NCI-H2081 (cell line): ENCODE measurements at places on chromosomes 5 and 9.

GRCh38 chr5:168347368-168348083 is 56.1 kb downstream of the WWC1 start:
- DNase-seq: no peak

GRCh38 chr9:5015934-5016333 is 30.9 kb downstream of the JAK2 start:
- no peak for DNase-seq

DNA sequence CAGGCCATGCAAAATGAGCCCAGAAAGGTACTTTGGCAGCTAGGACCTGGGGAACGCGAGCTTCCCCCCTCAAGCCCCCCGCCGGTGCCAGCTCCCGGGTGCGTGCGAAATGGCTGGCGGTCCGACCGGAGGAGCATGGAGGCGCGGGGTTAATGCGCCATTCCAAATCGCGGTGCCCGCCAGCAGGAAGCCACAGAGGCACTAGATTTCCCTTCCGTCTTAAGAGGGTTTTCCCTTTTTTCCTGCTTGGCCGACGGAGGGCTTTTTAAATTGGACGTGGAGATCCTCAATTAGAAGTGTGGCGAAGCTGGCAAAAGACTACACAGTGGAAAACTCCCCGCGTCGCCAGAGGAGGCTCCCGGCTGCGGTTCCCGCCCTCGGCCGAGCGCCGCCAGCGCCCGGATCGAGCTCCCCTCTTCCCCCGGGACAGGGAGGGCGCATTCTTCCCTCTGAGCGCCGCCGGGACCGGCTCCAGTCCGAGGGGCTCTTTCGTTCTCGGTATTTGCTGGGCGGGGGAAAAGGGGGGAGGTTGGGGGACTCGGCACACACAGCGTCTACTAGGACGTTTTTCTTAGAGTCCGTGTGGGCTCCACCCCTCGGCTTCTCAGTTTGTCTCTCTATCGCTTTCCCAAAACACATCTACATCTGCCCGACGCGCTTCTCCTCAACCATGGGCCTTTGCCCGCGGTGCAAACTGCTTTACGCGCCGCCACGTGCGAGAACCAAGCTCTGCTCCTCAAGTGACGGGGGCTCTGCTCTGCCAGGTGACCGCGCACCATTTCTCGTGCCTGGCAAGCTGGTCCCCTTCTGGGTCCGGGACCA is 3.0 kb downstream of the GDNF start:
- DNase-seq: no peak

- DNase-seq: no peak
Measured at GRCh38 chr5:154986151-154986550, 27.4 kb upstream of the KIF4B start.

DNA sequence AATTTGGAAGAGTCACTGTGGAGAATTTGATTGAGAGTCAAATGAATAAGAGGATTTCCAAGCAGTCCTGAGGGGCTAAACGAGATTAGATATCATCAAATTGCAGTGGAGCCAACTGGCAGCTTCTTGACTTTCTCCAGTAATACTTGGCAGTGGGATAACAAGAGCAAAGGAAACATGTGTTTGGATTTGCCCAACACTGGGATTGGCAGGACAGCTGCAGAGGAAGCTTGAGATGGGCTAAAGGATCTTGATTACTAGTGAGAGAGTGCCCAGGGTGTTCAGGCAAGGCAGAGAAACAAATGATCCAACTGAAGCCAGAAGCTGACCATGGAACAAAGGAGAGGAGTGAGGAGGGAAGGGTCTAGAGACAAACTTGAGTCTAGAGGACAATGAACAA is 356.0 kb upstream of the ISL1 start:
- DNase-seq: no peak

DNA sequence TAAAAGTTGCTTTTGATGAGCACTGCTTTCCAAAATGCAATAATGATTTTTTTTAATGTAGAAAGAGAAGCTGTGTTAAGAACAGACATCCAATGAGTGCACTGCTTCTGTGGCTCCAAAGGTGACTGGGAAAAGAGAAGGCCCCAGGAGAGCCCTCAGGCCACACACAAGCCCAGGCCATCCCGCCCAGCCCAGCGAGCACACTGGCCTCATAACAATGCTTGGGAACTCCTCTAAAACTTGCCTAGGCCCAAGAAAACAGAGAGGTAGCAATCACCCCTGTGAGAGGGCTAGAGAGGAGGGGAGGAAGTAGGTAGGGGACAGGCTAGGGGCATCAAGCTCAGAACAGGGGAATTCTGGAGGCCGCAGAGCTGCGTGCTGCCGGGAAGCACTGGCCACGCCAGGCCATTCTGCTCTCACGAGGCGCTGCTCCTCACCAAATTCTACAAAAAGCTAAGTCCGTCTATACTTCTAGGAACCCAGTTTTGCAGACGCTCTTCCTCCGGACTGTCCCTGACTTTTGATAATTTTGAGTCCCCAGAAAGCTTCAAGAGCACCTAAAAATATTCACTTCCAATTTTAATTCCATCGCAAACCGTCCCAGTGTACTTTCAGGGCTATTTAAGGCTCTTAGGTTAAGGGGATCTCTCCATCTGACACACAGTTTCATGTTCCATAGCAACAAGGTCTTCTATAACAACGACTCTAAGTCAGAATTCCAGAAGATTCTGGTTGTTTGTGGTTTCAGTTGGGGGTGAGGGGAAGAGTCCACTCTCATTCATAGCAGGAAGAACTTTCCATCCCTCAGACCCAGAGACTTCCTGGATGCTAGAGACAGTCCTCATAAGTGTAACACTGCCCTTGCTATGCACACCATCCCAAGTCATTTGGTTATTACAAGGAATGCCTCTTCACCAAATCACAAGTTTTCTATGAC is 51.0 kb downstream of the HABP4 start:
- no peak for DNase-seq

GRCh38 chr5:67291066-67291465 is 94.5 kb upstream of the CD180 start:
- DNase-seq: no peak
